Lower leg skin (tissue), 4 donors: ENCODE measurements at places on chromosomes 11 and 22.

GRCh38 chr22:46812034-46812605 is 49.7 kb downstream of the TBC1D22A start:
- peak; percentile 49 for DNase-seq

- no peak for DNase-seq
Observed at GRCh38 chr22:26922806-26923205, 265.4 kb downstream of the MIAT start.

GRCh38 chr22:26079009-26079408 is 90.3 kb upstream of the SEZ6L start:
- DNase-seq: no peak

- peak; percentile 89 for DNase-seq
Observed at GRCh38 chr22:35539910-35540594, 579 bp upstream of the RASD2 start.

DNA sequence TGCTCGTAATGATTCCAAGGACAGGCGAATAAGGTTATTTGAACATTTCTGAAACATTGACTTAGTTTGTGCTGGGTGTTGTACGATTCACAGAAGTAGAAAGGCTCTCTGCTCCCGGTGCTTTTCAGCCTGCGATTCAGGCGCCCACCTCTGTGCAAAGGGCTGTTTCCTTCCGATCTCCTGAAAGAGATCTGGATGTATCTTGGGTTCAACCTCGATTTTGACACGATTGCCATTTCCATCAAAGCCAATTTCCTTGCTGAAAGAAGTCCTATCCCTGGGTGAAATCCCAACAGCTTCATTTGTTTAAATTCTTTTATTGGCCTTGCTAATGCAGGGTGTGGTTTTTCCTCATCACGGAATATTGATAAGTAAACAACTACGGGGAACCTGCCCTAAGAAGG is 1.1 kb upstream of the ZC3H12C start:
- no peak for DNase-seq

GRCh38 chr11:112728288-112728687 is 232.9 kb upstream of the NCAM1 start:
- no peak for DNase-seq

GRCh38 chr22:33219648-33220384 is 161.6 kb upstream of the SYN3 start:
- DNase-seq: no peak

DNA sequence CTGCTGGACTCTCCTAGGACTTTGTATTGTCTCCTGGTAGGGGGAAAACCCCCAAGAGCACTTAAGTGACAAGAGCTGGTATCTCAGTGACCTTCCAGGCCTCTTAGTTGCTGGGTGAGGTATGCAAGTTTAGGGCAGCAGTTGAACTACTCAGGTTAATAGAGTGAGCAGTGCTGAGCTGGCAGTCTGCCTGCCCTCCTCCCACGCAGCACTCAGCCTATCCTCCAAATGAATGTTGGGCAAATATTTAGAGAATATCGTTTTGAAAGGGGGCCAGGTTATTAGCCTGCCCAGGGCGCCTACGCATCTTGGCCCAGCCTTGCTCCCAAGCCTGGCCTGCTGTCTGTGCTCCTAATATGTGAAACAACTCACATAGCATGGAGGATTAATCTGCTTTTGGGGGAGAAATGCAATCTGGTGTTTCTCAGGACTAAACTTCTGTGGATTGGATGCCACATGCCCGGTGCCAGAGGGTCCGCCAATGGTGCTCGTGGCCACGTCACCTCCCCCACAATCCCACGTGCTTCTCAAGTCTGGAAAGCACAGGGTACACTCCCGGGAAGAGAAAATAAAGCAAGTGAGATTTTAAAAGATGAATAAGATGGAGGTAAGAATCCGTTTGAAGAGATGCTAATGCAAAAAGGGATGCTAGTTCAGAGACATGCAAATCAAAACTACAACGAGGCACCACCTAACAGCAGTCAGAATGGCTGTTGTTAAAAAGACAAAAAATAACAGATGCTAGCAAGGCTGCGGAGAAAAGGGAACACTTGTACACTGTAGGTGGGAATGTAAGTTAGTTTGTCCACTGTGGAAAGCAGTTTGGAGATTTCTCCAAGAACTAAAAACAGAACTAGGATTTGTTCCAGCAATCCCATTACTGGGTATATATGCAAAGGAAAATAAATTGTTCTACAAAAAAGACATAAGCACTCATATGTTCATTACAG is 67.7 kb downstream of the SPON1 start:
- DNase-seq: peak; percentile 19

DNA sequence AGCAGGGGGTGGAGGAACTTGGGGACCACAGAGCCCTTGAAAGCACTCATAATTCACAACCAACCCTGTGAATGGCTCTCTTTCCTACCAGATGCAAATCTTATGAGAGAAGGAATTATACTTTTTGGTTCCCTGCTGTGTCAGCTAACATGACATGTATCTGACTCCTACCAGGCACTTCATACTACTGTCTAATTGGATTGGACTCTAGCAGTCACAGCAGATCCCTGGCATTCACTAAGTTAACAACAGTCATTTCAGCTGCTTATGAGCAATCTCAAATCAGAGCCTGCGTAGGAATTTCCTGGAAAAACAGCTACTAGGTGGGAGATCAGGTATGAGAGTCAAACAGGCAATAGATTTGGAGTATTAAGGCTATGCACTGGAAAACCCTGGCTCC is 11.1 kb upstream of the ENDOD1 start:
- no peak for DNase-seq

DNA sequence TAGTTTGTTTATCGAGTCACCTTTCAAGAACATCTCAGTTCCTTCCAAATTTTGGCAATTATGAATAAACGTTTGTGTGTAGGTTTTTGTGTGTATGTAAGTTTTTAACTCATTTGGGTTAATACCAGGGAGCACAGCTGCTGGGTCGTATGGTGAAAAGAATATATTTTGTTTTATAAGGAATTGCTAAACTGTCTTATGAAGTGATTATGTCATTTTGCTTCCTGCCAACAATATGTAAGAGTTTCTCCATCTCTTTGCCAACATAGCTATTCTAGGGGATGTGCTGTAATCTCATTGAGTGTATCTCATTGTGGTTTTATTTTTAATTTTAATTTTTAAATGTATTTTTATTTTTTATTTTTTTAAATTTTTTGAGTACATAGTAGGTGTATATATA is 27.3 kb downstream of the BCL2L13 start:
- no peak for DNase-seq

DNA sequence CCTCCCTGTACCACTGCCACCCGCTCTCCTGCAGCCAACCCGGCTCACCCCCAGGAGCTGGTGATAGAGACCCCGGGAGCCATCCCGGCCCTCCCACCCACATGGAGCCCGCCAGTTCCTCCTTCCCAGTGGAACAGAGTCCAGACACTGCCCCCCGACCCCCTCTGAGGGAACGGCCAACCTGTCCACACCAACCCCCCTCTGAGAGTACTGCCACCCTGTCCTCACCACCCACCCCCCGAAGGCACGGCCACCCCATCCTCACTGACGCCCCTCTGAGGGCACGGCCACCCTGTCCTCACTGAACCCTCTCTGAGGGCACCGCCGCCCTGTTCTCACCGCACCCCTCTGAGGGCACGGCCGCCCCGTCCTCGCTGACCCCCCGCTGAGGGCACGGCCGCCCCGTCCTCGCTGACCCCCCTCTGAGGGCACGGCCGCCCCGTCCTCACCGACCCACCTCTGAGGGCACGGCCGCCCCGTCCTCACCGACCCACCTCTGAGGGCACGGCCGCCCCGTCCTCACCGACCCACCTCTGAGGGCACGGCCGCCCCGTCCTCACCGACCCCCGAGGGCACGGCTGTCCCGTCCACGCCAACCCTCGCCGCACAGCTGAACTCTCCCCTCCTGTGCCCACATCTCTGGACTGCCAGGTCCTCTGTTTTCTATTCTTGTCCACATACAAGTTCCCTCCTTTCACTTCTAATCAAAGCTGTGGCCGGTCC is 18.0 kb downstream of the TOLLIP start:
- no peak for DNase-seq

DNA sequence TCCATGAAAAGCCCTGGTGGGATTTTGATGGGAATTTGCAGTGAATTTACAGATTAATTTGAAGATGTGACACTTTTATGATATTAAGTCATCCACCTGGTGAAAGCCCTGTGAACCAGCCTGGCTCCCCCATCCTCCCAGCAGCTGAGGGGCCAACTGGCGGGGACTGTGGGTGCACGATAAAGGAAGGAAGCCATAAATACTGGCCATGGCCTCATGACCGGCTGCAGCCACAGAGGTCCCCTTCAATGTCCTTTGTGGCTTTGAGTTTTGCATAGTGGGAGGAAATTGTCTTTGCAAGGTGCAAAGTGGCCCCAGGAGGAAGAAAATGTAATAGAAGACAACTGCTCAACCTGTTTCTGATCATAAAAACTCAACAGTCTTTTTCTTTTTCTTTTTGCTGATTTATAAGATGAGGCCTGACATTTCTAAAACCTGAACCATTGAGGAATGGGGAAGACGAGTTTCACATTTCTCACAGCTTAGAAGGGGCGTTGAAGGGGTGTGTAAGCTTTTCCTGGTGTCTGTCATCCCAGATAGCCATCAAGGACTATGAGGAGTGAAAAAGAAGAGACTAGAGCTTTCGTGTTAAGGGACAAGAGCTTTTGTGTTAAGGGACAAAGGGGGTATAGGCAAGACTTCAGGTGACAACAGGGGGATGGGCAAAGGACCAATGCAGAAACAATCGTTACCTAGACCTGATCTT is 6.3 kb upstream of the NDUFV1 start:
- peak; percentile 67 for DNase-seq

DNA sequence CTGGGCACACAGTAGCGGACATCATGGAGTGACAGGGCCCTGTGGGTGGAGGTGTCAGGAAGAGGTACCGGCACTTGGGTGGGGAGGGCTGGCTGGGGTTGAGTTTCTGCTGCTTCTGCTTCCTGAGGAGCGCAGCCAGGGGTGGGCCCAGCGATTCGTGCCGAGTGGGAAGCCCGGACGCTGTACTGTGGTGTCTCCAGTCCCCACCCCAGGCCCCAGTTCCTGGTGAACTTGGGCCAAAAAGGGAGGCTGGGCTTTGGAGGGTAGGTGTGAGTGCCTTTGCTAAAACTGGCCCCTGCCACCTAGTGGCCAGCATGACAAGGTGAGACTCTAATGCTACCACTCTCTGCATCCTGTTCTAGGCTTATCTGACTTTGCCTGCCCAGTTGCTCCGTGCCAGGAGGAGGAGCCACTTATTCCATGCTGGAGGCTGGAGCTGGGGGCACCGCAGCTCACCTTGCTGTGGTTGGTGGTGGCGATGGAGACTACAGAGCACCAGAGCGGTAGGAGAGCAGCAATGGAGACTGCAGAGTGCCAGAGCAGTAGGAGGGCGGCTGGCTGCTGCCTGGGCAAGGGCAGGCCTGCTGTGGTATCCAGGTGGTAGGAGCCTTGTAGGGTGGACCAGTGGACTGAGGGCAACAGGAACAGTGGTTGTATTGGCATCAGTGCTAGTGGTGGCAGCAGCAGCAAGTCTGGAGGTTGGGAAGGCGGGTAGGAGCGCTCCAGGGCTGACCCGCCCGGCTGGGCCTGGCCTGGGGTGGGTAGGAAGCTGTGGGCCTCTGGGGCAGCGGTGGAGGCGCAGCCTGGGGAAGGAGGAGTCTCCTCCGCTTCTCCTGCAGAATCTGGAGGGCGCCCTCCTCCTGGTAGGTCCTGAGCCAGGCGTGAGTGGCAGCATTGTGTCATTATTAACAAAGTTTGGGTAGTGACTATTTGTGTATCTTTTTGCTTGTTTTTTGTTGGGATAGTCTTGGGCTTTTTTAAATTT is 2.2 kb upstream of the RFPL2 start:
- no peak for DNase-seq

DNA sequence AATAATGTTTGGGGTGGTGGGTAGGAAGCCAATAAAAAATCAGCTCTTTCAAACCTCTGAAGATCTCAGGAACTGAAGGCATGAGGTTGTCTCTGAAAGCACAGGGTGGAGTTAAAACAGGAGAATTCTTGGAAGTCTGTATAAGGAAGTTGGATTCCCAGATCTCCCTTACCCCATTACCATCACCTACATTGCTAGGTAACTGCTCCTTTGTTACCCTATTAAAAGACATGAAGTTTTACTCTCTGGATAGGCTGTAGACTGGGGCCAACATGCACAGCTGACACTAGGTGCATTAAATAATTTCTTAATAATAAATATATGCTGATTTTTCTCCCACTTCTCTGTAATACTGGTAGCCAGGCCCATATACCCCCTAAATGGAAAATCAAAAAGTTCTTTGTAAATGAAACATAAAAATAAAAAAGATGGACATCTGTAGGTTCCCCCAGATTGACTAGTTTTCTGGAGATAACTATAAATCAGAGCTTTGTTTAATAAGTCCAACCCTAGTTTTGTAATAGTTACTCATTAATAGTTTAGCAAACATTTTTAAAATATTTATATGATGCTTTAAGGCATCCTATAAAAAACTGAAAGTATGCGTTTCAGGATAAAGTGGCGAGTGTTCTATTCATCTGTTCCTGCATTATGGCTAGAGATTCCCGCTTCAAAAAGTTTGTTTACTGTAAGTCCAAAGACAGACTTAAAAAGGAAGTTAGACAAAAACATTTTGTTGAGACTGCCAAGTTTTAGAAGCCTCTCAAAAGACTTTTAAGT is 63.8 kb downstream of the KIF18A start:
- no peak for DNase-seq

- DNase-seq: peak; percentile 85
Observed at GRCh38 chr11:11265994-11266606, 87.0 kb downstream of the CSNK2A3 start.

DNA sequence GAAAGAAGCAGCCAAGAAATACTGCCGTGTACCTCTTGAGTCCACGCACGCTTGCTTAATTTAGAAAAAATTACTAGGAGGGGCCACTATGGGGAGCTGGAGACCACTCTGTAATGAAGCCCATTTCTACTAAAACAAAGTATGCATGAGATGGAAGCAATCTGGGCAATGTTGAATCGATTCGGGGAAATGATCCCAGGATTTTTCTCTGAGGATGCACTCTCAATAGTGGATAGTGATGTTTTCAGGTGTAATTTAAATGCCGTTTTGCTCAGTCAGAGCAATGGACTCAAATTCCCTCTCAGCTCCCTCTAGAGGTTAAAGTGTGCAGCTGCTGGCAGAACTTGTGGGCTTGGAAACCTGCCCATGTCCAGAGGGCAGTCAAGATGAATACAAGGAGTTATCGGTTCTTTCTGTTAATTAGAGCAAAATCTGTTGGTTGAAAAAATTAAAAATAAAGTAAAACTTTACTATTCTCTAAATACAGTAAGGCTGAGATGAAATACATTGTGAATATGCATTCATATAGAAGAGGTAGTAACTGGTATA is 64.1 kb downstream of the ME3 start:
- peak; percentile 90 for DNase-seq

GRCh38 chr11:37804666-37805065 is 1206.6 kb upstream of the RAG2 start:
- DNase-seq: no peak
